Uterus (tissue), 4 donors: ENCODE measurements at places on chromosomes 7 and 10.
A peak's percentile ranks its signal among the peaks of the same experiment; 100 is the strongest.

- H3K27me3 ChIP-seq: no peaks in the 10 kb centered on the region
- H3K4me3 ChIP-seq: no peak overlapping the region
- no peak for DNase-seq
- H3K36me3 ChIP-seq: no peaks in the 10 kb centered on the region
Measured at GRCh38 chr10:105585171-105585570, 944.1 kb downstream of the SORCS3 start.

GRCh38 chr10:101565936-101566332, 22.1 kb downstream of the POLL start:
- H3K36me3 ChIP-seq: no peaks in the 10 kb centered on the region
- no peak overlapping the region for H3K4me3 ChIP-seq
- peaks cover 16% of the 10 kb centered on the region for H3K27me3 ChIP-seq
- DNase-seq: no peak
- H3K4me1 ChIP-seq: peaks cover 15% of the 10 kb centered on the region

GRCh38 chr10:101385866-101386658, 32.1 kb downstream of the BTRC start:
- no peaks in the 10 kb centered on the region for H3K27me3 ChIP-seq
- H3K4me3 ChIP-seq: no peak overlapping the region
- no peaks in the 10 kb centered on the region for H3K4me1 ChIP-seq
- H3K36me3 ChIP-seq: no peaks in the 10 kb centered on the region
- DNase-seq: no peak

DNA sequence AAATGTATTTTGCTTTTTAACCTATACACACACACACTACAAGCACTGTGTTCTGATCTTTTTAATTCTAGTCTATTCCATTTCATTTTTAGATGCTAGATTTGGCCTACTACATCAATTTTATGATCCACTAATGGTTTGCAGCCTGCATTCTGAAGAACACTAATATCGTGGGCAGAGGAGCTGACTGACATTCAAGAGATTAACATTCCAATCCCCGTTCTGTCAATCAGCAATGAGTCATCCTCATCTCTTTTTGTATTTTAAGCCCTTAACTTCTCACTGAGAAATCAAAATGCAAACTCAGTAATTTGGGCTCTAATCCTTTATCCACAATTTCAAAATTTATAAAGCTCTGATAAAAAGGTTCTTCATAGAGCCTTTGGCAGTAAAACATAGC, 47.1 kb upstream of the GAD2 start:
- H3K36me3 ChIP-seq: no peaks in the 10 kb centered on the region
- no peak for DNase-seq

GRCh38 chr10:35640951-35641675, 983 bp downstream of the FZD8 start:
- peak; percentile 56 for DNase-seq
- no peaks in the 10 kb centered on the region for H3K4me1 ChIP-seq
- no peaks in the 10 kb centered on the region for H3K27me3 ChIP-seq
- peak overlapping the region; percentile 45 for H3K4me3 ChIP-seq
- no peaks in the 10 kb centered on the region for H3K36me3 ChIP-seq

DNA sequence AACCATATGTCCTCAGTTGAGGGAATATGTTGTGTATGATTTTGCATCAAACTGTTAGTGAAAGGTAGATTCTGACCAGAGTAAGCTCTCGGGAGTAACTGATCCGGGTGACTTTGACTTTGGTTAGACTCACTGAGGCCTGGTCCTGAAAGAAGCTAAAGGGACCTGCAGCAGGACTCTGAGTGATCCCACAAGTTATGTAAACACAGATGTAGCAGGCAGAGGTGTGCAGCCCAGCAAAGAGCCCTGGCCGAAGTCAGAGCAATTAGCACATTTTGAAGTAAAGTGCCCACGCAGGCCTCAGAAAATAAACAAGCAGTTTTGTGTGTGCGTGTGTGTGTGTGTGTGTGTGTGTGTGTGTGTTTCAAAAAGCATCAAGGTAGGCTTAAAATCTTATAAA, 245.6 kb upstream of the FERD3L start:
- no peaks in the 10 kb centered on the region for H3K4me1 ChIP-seq
- no peak overlapping the region for H3K4me3 ChIP-seq
- DNase-seq: no peak

DNA sequence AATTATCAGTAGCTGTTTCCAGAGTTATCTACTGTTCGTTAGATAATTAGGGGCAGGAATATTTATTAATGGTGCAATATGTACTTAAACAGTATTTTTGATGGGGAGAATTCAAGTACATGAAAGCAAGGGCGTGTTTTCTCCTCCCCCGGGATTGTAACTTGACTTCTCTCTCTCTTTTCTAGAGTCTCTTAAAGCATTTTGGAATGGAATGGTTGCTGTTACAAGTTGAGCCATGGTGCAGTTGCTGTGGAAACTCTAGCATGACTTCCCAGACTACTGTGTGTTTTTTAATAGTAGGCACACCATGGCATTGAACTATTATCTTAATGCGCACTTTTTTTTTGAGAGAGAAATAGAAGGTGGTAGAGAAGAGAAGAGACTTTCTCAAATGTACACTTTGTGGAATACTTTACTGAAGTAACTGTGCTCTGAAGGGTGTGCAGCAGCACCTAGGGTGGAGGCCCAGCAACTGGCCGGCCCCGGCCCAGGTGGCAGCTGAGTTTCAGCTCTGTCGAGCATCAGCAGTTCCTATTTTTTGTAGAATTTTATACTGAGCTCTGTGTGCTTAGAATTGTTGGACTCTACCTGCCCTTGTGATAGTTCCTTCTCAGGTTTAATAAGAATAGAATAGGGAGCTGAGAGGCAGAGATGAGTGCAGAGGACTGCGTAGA, 64.4 kb downstream of the CCNY start:
- no peaks in the 10 kb centered on the region for H3K27me3 ChIP-seq
- DNase-seq: no peak
- no peak overlapping the region for H3K4me3 ChIP-seq
- H3K27ac ChIP-seq: peak overlapping the region; percentile 44
- H3K4me1 ChIP-seq: no peaks in the 10 kb centered on the region
- no peaks in the 10 kb centered on the region for H3K36me3 ChIP-seq

DNA sequence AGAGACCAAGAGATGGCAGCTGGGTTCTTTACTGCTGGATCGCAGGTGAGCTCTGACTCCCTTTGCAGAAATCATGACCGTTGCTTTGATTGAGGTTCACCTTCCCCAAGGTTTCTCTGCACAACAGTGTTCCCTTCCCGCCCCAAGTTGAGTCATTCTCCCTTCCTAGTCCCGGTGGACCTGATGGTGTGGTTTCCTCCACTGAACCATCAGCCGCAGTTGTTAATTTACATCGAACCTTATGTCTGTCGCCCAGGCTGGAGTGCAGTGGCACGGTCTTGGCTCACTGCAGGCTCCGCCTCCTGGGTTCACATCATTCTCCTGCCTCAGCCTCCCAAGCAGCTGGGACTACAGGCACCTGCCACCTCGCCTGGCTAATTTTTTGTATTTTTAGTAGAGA, 5.8 kb downstream of the ZSCAN25 start:
- no peak overlapping the region for H3K4me3 ChIP-seq
- no peak for DNase-seq

- no peaks in the 10 kb centered on the region for H3K4me1 ChIP-seq
- DNase-seq: no peak
- H3K36me3 ChIP-seq: no peaks in the 10 kb centered on the region
- H3K27ac ChIP-seq: no peak overlapping the region
- no peak overlapping the region for H3K4me3 ChIP-seq
Measured at GRCh38 chr7:1979591-1980560, 252.9 kb downstream of the MAD1L1 start.

- DNase-seq: no peak
- no peak overlapping the region for H3K27ac ChIP-seq
- no peaks in the 10 kb centered on the region for H3K36me3 ChIP-seq
- no peaks in the 10 kb centered on the region for H3K27me3 ChIP-seq
- H3K4me1 ChIP-seq: no peaks in the 10 kb centered on the region
- H3K4me3 ChIP-seq: no peak overlapping the region
Measured at GRCh38 chr10:26112532-26112931, 104.0 kb upstream of the GAD2 start.

GRCh38 chr10:11037991-11038390, 20.3 kb downstream of the CELF2 start:
- no peak overlapping the region for H3K27ac ChIP-seq
- no peak for DNase-seq
- H3K4me1 ChIP-seq: no peaks in the 10 kb centered on the region
- no peak overlapping the region for H3K4me3 ChIP-seq
- H3K27me3 ChIP-seq: no peaks in the 10 kb centered on the region

GRCh38 chr10:131141645-131142516, 169.6 kb downstream of the TCERG1L start:
- no peaks in the 10 kb centered on the region for H3K27me3 ChIP-seq
- H3K4me3 ChIP-seq: no peak overlapping the region
- H3K4me1 ChIP-seq: no peaks in the 10 kb centered on the region
- no peak overlapping the region for H3K27ac ChIP-seq
- no peaks in the 10 kb centered on the region for H3K36me3 ChIP-seq
- no peak for DNase-seq

DNA sequence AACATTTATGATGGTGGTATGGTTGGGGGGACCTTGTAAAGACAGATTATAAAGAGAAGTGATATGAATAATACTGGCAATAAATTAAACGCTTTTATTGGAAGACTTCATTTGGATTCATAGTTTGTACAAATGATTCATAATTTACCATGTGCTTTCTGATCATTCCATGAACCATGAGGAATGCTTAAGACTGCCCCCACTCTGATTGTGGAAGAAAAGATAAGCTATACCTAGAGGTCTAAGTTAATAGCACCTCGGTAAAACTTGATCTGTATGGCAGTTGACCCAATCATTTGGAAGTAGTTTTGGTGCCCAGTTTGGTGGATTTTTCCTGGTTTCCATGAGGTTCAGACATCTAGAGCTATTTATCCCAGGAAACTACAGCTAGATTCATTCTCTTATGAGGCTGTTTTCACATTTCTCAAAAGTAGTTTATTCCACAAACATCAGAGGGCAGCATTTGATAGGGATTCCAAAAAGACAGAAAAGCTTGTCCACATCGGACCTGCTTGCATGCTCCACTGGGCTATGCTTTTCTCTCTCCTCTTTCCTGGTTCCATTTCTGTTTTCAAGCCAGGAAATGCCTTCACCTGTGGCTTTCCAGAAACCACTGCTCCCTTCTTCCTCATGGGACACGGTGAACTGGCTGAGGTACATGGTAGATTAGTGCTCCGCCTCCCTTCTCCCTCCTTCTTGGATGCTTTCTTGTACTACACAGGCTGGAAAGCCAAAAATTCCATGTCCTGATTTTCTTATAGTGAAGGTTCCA, 29.2 kb downstream of the TFAM start:
- H3K4me1 ChIP-seq: no peaks in the 10 kb centered on the region
- no peaks in the 10 kb centered on the region for H3K36me3 ChIP-seq
- no peak overlapping the region for H3K27ac ChIP-seq
- no peak overlapping the region for H3K4me3 ChIP-seq
- DNase-seq: no peak

- no peaks in the 10 kb centered on the region for H3K4me1 ChIP-seq
- no peak for DNase-seq
- no peaks in the 10 kb centered on the region for H3K36me3 ChIP-seq
- no peaks in the 10 kb centered on the region for H3K27me3 ChIP-seq
- no peak overlapping the region for H3K27ac ChIP-seq
Measured at GRCh38 chr7:75608451-75609122, 116.5 kb downstream of the SPDYE5 start.

DNA sequence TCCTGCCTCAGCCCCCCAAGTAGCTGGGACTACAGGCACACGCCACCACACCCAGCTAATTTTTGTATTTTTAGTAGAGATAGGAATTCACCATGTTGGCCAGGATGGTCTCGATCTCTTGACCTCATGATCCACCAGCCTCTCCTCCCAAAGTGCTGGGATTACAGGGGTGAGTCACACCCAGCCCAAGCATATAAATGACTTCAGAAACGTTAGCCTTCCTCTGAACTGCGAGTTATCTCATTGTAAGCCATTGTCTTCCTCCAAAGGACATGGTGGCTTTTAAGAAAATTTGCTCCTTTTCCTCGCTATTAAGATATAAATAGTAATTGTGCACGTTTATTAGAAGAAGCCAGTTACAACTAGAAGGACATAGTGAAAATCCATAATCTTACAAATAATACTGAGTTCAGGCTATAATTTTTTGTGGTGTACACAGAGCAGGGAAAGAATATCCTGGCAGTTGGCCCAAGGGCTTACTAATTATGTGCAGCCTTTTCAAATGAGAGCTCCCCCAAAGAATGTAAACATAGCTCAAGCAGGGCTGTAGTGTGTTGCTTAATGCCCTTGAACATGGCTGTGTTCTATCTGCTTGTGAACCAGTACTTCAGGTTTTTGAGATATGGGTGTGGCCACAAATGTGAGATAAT, 495.8 kb downstream of the PARD3 start:
- H3K36me3 ChIP-seq: no peaks in the 10 kb centered on the region
- DNase-seq: no peak
- no peak overlapping the region for H3K4me3 ChIP-seq
- no peaks in the 10 kb centered on the region for H3K4me1 ChIP-seq
- H3K27ac ChIP-seq: no peak overlapping the region
- no peaks in the 10 kb centered on the region for H3K27me3 ChIP-seq
